ENCODE measurements at places on chromosomes 16 and 17.
A peak's percentile ranks its signal among the peaks of the same experiment; 100 is the strongest.

GRCh38 chr17:56440419-56440818 is 153.1 kb upstream of the NOG start:
- DNase-seq: no peak

DNA sequence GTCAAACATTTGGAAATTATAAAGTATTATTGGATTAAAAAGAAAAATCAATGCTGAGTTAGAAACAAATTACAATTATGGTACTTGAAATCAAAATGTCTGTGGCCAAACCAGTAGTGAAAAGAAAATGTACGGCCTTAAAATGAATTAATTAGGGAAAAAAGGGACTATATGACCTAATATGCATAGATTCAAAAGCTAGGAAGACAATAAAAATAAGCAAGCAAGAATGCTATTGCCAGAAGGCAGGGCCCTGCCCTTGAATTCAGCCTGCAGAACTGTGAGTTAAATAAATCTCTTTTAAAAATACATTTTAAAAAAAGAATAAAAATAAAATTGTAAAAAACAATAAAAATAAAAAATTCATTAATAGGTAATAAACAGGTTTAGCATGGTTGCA is 88.7 kb downstream of the TRIM37 start:
- no peak for DNase-seq

GRCh38 chr17:47120521-47121095 is 68.5 kb downstream of the CDC27 start:
- DNase-seq: no peak

GRCh38 chr16:81530296-81530721 is 85.7 kb downstream of the CMIP start:
- DNase-seq: no peak

GRCh38 chr16:70267516-70267915 is 15.8 kb upstream of the EXOSC6 start:
- no peak for DNase-seq

DNA sequence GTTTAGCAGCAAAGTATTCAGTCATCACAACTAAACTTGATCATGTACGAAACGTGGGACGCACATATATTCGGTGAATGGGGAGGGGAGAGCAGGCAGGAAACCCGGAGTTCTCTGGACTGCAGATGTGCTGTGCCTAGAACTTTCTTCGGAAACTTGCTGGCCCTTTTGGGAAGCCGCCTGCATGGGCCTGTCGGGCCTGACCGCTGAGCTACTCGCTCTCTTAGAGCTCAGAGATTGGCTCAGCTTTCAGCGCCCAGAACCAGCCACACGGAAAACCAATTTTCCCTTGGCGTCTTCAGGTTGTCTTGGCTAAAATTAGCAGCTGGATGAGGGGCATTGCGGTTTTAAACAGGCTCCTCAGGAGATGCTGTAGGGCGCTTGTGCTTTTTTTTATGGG is 38.1 kb downstream of the ZDHHC7 start:
- no peak for DNase-seq

DNA sequence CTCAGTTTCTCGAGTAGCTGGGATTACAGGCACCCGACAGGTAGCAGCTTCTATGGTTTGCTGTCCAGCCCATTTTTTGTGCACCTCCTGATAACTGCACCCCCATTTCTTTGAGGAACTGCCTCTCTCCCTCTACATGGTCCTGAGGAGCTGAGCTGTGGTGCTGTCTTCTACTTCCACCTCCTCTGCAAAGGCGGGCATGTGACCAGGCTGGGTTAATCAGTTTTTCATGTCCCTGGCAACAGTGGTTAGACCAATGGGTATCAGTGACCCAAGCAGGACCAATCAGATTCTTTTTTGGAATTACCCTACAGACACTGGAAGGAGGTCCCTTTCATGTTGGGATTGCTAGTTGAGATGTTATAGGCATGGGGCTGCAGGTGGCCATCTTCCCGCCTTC is 41.3 kb downstream of the TBX21 start:
- DNase-seq: no peak

- DNase-seq: no peak
Observed at GRCh38 chr17:51901242-51901641, 257.3 kb downstream of the CA10 start.

DNA sequence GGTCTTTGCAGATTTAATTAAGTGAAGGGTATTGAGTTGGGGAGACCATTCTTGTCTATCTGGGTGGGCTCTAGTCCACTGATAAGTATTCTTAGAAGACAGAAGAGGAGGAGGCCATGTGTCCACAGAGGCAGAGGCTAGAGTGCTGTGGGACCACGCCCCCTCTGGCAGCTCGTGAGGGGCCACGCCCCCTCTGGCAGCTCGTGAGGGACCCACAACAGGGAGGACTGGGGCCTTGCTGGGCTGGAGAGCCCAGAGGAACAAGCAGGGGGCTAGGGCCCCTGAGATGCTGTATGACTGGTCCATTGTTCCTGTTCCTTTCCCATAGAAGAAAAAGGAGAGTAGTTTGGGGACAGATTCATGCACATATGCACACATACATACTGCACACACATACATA is 106.8 kb downstream of the METRNL start:
- no peak for DNase-seq

- no peak for DNase-seq
Observed at GRCh38 chr17:74749279-74750038, 1.0 kb downstream of the NHERF1 start.

GRCh38 chr17:76997981-76998531 is 129.9 kb downstream of the MGAT5B start:
- DNase-seq: no peak

DNA sequence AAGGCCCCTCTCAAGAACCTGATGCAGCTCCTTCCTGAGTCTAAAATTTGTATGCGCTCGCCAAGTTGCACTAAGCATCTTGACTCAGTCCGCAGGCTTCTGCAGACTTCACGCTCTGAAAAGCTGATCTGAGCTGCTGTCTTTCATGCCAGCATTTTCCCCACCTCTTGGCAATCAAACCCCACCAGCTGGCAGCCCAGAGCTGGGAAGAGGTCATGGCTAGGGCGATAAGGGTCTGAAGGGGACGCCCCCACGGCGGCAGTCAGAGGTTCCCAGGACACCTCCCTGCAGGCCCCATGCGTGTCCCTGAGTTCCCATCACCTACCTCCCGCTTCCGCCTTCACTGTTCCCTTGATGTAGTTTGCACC is 5.1 kb upstream of the UNC13D start:
- no peak for DNase-seq

GRCh38 chr17:17411692-17412091 is 65.1 kb upstream of the MED9 start:
- DNase-seq: no peak

GRCh38 chr16:49857423-49858181 is 1.7 kb upstream of the ZNF423 start:
- no peak for DNase-seq

DNA sequence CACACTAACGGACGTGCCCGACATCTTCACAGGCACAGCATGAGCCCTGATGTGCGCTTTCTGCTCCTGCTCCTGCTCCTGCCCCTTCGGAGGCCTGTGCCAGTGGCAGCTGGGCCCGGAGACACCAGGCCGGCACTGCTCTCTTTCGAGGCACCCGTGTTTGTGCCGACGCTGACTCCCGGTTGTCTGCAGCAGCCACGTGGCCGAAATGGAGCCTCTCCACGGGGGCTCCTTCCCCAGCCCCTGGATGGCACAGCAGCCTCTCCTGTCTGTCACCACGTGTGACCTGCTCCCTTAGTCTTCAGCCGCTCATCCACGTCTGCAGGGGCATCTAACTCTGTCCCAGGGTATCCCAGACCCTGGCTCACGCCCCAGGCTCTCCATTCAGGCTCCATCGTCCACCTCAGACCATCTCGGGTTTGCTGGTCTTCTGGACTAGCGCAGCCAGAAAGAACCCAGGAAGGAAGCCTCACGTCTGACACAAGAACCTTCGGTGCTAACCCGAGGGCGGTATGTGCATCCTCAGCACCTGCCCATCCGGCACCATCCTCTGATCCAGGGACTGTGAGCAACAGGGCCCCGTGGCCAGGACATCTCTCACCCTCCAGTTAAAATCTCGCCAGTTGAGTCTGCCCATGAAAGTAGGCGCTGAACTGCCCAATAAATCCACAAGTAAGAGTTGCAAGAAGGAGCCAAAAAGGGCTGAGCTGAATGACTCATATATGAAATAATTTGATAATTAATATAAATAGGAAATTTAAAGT is 4.2 kb upstream of the RPH3AL start:
- no peak for DNase-seq

DNA sequence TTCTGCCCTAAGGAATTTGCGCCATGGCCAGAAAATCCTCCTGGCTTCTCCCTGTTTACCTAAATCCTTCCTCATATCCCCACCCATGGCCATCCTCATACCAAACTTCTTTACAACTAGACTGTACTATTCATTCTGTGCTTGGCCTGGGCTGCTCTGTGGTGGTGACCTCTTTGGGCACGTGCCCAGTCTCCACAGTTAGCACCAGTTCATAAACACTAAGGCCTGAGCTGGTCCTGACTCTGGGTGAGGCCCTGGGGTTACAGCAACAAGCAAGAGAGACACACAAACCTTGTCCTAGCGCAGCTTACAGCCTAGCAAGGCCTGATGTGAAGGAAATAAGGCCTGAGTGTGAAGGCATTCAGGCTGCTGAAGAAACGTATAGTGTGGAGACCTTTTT is 3.1 kb upstream of the ATXN7L3 start:
- DNase-seq: no peak

DNA sequence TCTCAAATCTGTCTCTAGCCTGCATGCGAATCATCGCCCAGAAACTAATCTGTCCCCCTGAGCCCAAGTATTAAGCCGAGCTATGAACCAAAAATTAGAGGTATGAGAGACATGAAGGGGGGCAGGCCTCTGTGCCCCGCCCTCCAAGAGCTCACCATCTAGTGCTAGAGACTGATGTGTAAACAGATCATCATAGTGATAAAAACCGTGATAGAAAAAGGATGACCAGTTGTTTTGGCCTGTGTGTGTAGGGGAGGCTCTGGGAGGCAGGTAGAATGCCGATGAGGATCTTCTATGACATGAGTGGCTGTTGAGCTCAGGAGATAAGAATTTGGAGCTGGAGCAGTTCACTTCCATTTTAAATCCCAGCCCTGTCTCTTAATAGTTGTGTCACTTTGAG is 89.1 kb upstream of the TBX2 start:
- DNase-seq: no peak

GRCh38 chr16:26976873-26977272 is 89.9 kb upstream of the C16orf82 start:
- DNase-seq: no peak

GRCh38 chr16:57071831-57072582 is 20.4 kb upstream of the CPNE2 start:
- no peak for DNase-seq

- no peak for DNase-seq
Observed at GRCh38 chr16:48408688-48409087, 23.5 kb upstream of the SIAH1 start.

- DNase-seq: no peak
Observed at GRCh38 chr17:50848711-50849110, 13.3 kb downstream of the WFIKKN2 start.

- no peak for DNase-seq
Observed at GRCh38 chr16:53123747-53124146, 69.0 kb downstream of the CHD9 start.

DNA sequence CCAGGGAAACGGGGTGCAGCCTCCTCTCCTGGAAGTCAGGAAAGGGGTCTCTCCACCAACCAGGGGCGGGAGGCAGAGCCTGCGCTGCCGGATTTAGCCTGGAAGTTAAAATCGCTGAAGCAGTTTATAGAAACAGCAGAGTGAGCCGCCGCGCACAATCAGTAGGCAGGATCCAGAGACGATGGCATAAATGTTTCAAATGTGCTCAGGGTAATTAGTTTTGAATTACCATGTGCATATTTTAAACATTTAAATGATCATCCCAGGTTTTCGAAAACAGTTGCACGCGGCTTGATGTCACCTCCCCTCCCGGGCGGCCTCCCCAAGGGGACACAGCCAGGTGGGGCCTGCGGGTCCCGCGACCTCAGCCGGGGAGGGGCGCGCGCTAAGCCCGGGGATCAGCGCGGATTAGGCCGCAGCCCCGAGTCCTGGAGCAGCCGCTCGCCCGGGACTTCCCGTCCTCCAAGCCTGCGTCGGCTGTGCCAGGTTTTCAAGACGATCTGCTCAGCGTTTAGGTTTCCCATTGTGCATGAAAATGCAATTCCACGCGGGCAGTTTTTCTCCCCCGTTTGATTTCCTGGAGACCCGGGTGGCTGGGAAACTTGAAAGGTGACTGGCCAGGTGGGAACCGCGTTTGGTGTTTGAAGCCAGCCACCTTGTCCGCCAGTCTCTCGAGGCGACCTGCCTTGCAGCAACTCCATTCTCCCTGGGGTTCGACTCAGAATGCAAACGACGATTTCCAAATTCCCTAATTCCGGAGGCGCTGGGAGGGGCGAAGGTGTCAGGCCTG is 78.3 kb downstream of the RPA1 start:
- DNase-seq: no peak

DNA sequence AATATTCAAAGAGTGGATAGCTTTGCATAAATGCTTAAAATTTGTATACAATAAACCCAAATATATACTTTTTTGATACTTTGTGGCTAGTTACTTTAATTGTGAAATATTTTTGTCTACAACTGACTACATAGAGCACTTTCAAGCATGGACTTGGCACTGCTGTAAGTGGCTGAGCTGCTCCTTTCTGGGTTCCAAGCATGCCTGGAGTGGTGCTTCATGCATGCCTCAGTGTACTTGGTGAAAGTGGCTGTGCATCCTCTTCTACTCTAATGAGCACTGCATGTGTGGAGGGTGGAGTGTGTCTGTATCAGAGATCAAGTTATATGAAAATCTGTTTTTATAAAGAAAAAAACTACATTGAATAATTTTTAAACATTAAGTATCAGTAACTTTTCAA is 94.1 kb downstream of the OMG start:
- no peak for DNase-seq

GRCh38 chr17:82242698-82242976 is 13.8 kb downstream of the SLC16A3 start:
- DNase-seq: no peak

GRCh38 chr17:15650741-15651582 is 31.5 kb upstream of the FBXW10B start:
- DNase-seq: peak; percentile 16

GRCh38 chr17:18960803-18961511 is 9.0 kb downstream of the SLC5A10 start:
- peak; percentile 52 for DNase-seq

- DNase-seq: no peak
Observed at GRCh38 chr17:17362540-17362930, 59.4 kb downstream of the NT5M start.

Data from NCI-H345 (cell line).